ENCODE measurements at places on chromosomes 4 and X.

GRCh38 chr4:69744157-69744478 is 16.3 kb downstream of the SULT1B1 start:
- no peak for DNase-seq

DNA sequence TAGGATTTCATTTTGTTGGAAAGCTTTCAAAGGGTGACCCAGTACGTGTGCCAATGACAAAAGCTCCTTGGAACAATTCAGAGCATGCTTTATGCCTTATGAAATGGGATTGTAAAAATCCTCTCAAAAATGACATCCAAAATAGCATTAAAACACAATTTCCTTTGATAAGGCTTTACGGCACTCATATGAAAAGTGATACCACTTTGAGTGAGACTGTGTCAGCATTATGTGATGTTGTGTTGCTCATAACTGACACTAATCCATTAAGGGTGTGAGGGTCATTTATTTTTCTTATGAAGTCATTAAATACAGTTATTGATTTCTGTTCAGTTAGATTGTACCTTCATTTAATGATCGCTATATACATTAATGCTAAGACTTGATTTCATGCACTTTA is 250.2 kb downstream of the TENM3 start:
- DNase-seq: no peak

- no peak for DNase-seq
These were observed 773 bp upstream of the ITM2A start for GRCh38 chrX:79367907-79368306.

DNA sequence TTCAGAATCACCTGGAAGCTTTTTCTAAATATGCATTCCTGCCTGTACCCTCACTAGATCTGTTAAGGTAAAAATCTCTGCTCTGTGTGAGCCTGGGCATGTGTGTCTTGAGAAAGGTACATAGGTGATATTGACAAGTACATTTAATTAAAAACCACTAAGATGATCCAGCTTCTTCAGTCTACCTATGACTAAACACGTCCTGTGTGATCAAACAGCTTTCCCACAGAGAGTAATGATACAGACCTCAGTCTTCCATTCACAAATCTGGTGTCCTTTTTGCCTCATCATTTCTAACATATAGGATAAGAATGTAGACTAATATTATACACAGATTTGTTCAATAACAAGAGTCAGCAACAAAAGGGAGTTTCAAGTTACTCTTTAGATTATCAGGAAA is 42.6 kb downstream of the GALNT7 start:
- no peak for DNase-seq

DNA sequence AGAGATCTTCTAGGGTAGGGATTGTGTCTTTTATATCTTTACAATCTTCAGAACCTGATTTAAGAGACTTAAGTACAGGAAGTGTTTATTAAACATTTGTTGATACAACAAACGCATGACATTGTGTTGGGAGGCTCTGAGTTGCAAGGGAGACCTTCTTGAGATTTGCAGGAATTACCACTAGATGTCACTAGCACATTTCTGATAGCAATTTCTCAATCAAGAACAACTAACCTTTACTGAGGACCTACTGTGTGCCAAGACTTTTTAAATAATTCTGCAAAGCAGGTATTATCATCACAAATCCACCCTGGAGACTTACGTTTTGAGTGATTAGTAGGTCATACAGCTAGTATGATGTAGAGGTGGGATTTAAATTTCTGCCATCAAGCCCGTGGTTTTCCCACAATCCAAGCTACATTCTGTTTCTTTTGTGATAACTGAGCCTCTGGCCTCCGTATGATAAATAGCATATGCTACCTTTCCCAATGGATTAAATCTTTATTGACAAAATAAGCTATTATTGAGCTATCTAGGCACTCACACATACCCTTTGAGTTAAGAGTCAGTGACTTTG is 986.0 kb downstream of the CCSER1 start:
- no peak for DNase-seq
